MCF 10A (cell line): ENCODE measurements at places on chromosomes 5 and 9. TPM values are rescaled to one million over a fixed set of nuclear protein-coding genes. Genes with fewer than 3 reads are reported as not detected.

Gene C9
- total RNA-seq: not detected in 2 replicates

Gene FOXD4L6
- total RNA-seq: 0.30 and 0.69 TPM in 2 replicates

Gene SLC1A1
- total RNA-seq: 0.16 TPM in 1 of 2 replicates, not detected in the other

Gene RASGEF1C
- total RNA-seq: not detected in 2 replicates

Gene GAS1
- 11.0 and 11.4 TPM in 2 replicates for total RNA-seq

Gene IL13
- not detected in 2 replicates for total RNA-seq

Gene EQTN
- total RNA-seq: not detected in 2 replicates

DNA sequence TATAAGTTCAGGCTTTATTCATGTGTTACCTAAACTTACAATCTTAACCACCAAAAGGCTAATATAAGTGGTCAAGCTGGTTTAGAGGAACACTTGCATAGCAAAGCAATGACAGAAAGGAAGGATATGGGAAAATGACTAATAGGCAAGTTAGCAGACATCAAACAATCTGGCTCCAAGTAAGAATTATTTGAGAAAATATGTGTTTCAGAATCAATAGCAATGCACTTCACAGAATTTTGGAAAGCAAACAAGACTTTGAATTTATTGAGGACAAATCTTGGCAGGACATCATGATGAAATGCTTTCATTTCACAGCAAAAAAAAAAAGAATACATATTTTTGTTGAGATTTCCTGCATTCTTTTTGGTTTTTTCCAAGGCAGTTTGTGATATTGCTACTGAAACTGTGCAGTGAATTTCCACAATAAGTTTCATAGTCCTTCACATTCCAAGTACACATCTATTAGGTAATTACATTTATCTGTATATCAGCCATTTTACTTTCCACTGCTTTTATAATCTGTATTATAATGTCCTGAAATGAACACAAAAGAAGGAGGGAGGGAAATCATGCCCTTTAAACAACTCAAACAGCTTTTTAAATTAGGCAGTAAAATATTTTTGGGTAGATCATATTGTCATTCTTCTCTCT is 417.9 kb downstream of the NR2F1-AS1 start:
- peak; percentile 59 for DNase-seq
- H3K36me3 ChIP-seq: peaks cover 6% of the 10 kb centered on the region
- H3K4me3 ChIP-seq: no peak overlapping the region
- no peaks in the 10 kb centered on the region for H3K27me3 ChIP-seq

DNA sequence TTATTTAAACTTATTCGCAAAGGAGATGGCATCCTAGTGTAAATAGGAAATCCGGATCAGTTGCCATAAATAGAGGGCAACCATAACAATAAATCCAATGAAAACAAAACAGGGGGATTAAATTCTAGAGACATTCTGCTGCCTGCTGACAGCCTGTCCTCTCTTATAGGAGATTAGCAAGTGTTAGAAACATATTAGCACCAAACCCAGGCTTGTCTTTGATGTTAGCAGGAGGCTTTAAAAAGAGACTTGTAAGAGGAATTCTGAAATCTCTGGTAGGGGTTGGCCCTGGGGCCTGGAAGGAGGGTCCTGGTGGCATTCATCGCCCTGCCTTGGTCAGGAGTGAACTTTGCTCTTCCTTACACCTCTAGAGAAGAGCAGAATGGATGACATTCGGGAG is 21.6 kb downstream of the NDST1 start:
- H3K27ac ChIP-seq: peak overlapping the region; percentile 31
- no peak overlapping the region for H3K4me3 ChIP-seq
- no peak for DNase-seq
- H3K36me3 ChIP-seq: peaks cover 38% of the 10 kb centered on the region

- H3K27me3 ChIP-seq: no peaks in the 10 kb centered on the region
- H3K4me3 ChIP-seq: no peak overlapping the region
- H3K36me3 ChIP-seq: peaks cover 6% of the 10 kb centered on the region
- no peak overlapping the region for H3K27ac ChIP-seq
Measured at GRCh38 chr9:108759835-108760234, 96.0 kb downstream of the ACTL7B start.

GRCh38 chr9:37801959-37802711 is 1.5 kb downstream of the DCAF10 start:
- peaks cover 27% of the 10 kb centered on the region for H3K4me1 ChIP-seq
- H3K27ac ChIP-seq: peak overlapping the region; percentile 50
- peak; percentile 4 for DNase-seq
- no peaks in the 10 kb centered on the region for H3K27me3 ChIP-seq
- H3K36me3 ChIP-seq: no peaks in the 10 kb centered on the region
- H3K4me3 ChIP-seq: peak overlapping the region; percentile 88

- peaks cover 21% of the 10 kb centered on the region for H3K4me1 ChIP-seq
- peak; percentile 93 for DNase-seq
- no peaks in the 10 kb centered on the region for H3K27me3 ChIP-seq
Measured at GRCh38 chr9:111728617-111729366, 65.9 kb downstream of the SHOC1 start.

DNA sequence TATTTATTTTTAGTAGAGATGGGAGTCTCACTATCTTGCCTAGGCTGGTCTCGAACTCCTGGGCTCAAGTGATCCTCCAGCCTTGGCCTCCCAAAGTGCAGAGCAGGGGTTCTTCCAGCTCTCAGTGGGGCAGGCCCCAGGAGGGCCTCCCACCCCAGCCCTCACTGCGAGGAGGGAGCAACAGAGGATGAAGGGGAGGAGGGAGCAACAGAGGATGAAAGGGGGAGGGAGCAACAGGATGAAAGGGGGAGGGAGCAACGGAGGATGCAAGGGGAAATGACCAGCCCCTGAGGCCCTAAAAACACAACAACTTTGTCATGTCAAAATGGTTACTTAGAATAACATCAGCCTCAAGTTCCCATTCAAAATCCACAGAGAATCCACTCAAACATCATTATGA is 10.0 kb downstream of the TRIM14 start:
- H3K4me3 ChIP-seq: no peak overlapping the region
- H3K27ac ChIP-seq: no peak overlapping the region
- no peaks in the 10 kb centered on the region for H3K27me3 ChIP-seq

- no peak overlapping the region for H3K4me3 ChIP-seq
- no peaks in the 10 kb centered on the region for H3K27me3 ChIP-seq
- H3K36me3 ChIP-seq: no peaks in the 10 kb centered on the region
- DNase-seq: peak; percentile 90
- no peak overlapping the region for H3K27ac ChIP-seq
Measured at GRCh38 chr5:22560147-22560546, 293.0 kb downstream of the CDH12 start.

DNA sequence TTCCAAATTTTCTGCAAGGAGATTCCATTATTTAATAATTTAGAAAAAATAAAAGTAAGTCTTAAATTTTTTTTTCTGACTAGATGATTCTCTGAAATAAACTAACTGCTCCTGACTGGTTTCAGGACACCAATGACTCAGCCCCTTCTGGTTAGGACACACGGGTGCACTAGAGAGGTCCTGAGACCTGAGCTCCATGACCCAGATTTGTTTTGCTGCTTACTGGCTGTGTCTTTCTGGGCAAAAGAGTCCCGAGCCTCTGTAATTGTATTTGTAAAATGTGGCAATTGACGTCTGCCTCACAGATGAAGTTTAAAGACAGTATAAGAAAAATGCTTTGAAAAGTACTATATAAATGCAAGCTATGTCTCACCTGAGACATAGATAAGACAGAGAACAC is 89.1 kb downstream of the SLC24A2 start:
- H3K27me3 ChIP-seq: peaks cover 30% of the 10 kb centered on the region
- H3K27ac ChIP-seq: no peak overlapping the region
- H3K4me1 ChIP-seq: no peaks in the 10 kb centered on the region
- DNase-seq: peak; percentile 3

GRCh38 chr5:53817183-53817582 is 256.7 kb downstream of the NDUFS4 start:
- peak; percentile 4 for DNase-seq
- no peak overlapping the region for H3K27ac ChIP-seq
- no peaks in the 10 kb centered on the region for H3K4me1 ChIP-seq
- no peaks in the 10 kb centered on the region for H3K27me3 ChIP-seq
- H3K4me3 ChIP-seq: no peak overlapping the region

GRCh38 chr9:90915693-90916092 is 114.1 kb downstream of the SYK start:
- H3K27me3 ChIP-seq: no peaks in the 10 kb centered on the region
- DNase-seq: peak; percentile 54
- no peaks in the 10 kb centered on the region for H3K36me3 ChIP-seq
- H3K4me1 ChIP-seq: peaks cover 24% of the 10 kb centered on the region
- no peak overlapping the region for H3K4me3 ChIP-seq
- no peak overlapping the region for H3K27ac ChIP-seq

- H3K36me3 ChIP-seq: no peaks in the 10 kb centered on the region
- H3K27me3 ChIP-seq: peaks cover 13% of the 10 kb centered on the region
- peaks cover 7% of the 10 kb centered on the region for H3K4me1 ChIP-seq
- H3K27ac ChIP-seq: no peak overlapping the region
Measured at GRCh38 chr9:38443181-38443580, 18.9 kb upstream of the IGFBPL1 start.

DNA sequence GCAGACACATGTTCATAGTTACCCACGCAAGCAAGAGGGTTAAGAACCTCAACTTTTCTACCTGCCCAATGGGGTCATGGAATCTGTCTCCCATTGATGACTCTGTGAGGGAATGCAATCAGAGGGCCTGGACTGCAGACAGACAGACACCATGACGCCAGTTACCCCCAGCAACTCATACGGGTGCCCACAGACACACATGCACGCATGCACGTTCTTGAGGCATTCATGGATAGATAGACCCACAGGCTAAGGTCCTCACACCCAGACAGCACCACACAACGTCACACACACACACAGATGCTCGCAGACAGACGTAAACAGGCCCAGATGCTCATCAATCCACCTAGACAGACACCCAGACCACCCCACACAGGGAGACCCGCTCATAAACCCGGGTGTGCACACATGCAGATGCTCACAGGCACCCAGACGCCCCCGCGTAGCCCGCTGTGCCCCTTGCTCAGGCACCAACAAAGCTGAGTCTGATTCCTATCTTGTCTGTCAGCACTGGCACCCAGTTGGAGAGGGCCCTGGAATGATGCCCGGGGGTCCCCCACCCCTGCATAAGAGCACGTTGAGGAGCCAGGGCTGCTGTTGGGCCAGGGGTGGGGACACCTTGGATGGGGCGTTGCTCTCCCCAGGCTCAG is 23.6 kb downstream of the LHX2 start:
- no peak overlapping the region for H3K27ac ChIP-seq
- H3K36me3 ChIP-seq: peaks cover 6% of the 10 kb centered on the region
- no peak for DNase-seq

DNA sequence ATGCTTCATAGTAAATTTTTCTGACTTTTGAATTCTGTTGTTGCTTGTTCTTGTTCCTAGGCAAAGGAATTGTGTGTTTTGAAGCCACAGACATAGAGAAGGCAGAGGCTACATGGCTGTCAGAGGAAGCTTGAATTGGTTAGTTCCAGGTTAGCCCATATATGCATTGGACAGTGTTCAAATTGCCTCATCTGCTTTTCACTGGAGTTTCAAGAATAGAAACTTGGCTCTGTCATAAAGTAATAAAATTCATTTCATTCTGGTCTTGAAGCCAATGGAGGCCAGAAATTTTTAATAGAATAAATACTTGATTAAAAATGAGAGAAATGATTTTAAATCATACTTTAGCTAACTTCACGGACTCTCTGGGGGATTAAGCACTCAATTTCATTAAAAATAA is 178.0 kb downstream of the YIPF5 start:
- no peak overlapping the region for H3K4me3 ChIP-seq
- H3K4me1 ChIP-seq: peaks cover 9% of the 10 kb centered on the region
- H3K27ac ChIP-seq: no peak overlapping the region

DNA sequence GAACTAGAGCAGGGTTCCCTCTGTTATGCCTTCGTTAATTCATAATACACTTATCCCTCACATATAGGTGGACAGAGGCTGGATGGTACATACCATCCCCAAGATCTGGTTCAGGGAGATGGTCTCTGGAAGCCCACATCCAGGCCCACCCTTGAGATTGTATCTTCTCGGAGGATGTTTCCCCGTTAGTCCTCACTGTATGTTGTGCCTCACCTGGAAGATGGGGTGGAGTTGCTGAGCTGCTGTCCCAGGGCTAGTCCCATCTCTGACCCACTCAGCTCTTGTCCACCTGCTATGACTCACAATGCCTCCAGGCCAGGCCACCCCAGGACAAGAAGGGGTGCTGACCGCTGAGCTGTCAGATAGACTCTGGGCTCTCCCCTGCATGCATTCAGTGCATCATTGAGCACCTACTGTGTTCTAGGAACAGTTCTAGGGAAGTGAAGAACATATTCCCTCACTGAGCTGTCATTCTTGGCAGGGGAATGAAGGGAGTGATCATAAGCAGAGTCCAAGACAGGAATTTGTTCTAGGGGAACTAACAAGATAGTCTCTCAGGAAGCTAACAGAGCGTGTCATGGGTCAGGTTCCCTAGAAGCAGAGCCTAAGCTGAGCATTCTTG is at the start of gene CBY3:
Gene CBY3, minus strand, starts transcription at position 255 of the 622 bp plus-strand sequence. Its CDS starts 116 bp downstream, at position 139.
- H3K27me3 ChIP-seq: no peaks in the 10 kb centered on the region
- H3K27ac ChIP-seq: peak within 1 kb of the TSS; percentile 21
- peaks cover 15% of the 10 kb centered on the region for H3K36me3 ChIP-seq
- H3K4me3 ChIP-seq: peak within 1 kb of the TSS; percentile 99
- peaks cover 17% of the 10 kb centered on the region for H3K4me1 ChIP-seq
- peak; percentile 12 for DNase-seq

DNA sequence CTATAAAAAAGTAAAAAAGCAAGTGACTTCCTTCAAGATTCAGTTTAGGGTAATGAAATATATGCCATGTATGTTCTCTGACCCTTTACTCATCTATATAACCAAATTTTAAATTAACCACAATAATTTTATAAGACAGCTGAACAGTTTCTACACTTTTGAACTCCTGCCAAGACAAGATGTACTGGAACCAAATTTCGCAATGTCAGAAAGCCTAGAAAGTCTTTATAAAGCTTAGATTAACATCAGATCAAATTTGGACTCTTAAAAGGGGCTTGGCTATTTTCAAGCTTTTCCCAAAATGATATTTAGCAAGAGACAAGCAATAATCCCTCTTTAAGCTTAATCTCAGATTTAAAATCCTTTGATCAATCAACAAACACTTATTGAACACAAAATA is 362.6 kb downstream of the PTPRD start:
- no peak overlapping the region for H3K4me3 ChIP-seq
- no peaks in the 10 kb centered on the region for H3K4me1 ChIP-seq
- H3K27me3 ChIP-seq: peaks cover 64% of the 10 kb centered on the region
- no peaks in the 10 kb centered on the region for H3K36me3 ChIP-seq

DNA sequence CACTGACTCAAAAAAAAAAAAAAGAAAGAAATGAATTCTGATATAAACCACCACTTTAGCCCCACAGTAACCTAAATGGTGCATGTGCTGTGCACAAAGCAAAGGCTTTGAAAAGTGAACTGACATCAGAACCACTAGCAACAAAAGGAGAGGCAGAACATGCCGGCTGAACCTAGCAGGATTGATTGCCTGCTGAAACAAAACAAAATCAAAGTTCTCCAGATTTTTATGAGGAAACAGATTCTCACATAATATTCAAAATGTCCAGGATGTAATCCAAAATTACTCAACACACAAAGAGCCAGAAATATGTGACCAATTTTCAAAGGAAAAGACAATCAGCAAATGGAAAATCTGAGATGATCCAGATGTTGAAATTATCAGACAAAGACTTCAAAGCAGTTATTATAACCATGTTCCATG is 37.9 kb downstream of the UBTD2 start:
- peaks cover 17% of the 10 kb centered on the region for H3K36me3 ChIP-seq
- DNase-seq: no peak
- H3K4me3 ChIP-seq: no peak overlapping the region
- no peaks in the 10 kb centered on the region for H3K27me3 ChIP-seq

- DNase-seq: no peak
- H3K27ac ChIP-seq: no peak overlapping the region
- no peaks in the 10 kb centered on the region for H3K36me3 ChIP-seq
Measured at GRCh38 chr5:89081360-89081759, 198.4 kb upstream of the MEF2C start.

GRCh38 chr5:93452255-93452654 is 128.8 kb downstream of the NR2F1-AS1 start:
- H3K27ac ChIP-seq: no peak overlapping the region
- DNase-seq: no peak
